ENCODE measurements at places on chromosomes 7 and 10.

GRCh38 chr7:123079021-123079420 is 83.5 kb upstream of the TAS2R16 start:
- DNase-seq: no peak

- peak; percentile 60 for DNase-seq
These were observed 19.7 kb downstream of the UBE3C start for GRCh38 chr7:157158400-157158799.

DNA sequence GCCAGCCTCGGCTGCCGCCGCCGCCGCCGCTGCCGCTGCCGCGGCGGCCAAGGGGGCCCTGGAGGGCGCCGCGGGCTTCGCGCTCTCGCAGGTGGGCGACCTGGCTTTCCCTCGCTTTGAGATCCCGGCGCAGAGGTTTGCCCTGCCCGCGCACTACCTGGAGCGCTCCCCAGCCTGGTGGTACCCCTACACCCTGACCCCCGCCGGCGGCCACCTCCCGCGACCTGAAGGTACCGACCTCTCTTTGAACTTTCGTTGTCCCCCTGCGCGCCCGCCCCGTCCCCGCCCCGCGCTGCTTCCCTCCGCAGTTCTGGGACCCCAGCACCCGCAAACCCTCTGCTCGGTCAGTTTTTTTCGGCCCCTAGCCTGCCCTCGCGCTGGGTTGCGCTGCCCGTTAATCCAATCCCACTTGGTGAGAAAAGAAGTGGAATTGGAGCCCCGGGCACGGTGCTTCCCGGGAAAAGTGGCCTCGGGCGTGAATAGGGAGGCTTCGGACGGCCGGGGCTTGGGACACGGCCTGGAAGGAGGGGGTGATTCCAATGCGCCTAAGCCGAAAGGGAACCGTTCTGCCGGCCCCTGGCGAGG is 543 bp downstream of the HMX3 start:
- DNase-seq: no peak

- no peak for DNase-seq
These were observed 72.3 kb upstream of the DNAJB12 start for GRCh38 chr10:72426986-72427385.

DNA sequence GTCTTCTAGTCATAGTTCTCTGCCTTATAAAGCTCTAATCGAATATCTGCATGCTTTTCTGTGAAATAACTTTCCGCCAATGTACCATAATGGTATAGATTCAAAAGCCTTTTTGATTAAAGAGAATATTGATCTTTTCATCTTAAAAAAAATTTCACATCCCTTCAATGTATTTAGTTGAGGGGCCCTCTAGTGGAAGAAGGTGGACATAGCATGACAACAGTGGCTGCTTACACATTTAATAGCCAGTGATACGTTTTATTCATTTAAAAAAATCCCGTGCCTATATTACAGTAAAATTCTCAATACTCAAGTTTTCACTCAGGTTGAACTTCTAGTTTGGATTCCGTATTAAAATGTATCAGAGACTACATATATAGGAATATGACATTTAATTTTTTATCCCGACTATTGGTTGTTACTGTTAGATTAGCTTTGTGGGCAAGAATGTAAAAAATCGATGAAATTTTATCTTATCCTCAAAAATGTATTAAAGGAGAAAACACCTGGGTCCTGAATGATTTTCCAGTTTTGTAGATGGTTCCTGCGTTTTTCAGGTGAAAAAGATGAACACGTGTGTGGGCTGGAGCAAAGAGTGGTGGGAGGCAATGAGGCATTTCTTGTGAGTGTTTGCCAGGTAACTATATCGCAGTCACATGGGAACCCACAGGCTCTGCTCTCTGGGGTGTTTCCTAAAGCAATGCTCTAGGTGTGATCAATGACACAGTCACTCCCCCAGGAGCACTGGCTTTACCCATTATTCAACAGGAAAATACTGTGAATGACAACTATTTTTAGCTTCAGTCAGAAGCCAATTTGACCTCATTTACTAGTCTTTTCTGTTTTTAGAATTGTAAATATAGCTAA is 24.1 kb upstream of the PNLIP start:
- DNase-seq: peak; percentile 65

GRCh38 chr7:91465595-91466061 is 201.4 kb downstream of the FZD1 start:
- no peak for DNase-seq

DNA sequence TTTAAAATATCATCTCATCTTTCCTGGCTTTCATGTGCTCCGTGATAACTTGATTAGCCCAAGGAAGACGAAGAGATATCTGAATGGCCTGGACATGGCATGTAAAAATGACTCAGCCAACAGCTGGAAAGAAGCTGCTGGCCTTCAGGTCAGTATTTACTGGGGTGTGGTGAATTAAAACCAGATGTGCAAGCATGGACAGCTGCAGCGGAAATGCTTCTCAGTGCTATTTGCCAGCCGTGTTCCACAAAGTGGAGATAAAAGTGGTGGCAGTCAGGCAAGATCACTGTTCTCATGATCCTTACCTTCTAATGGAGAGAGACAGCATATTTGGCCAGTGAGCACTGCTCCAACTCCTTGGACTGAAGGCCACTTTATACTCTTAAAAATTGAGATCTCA is 203.1 kb upstream of the VSTM2A start:
- no peak for DNase-seq

DNA sequence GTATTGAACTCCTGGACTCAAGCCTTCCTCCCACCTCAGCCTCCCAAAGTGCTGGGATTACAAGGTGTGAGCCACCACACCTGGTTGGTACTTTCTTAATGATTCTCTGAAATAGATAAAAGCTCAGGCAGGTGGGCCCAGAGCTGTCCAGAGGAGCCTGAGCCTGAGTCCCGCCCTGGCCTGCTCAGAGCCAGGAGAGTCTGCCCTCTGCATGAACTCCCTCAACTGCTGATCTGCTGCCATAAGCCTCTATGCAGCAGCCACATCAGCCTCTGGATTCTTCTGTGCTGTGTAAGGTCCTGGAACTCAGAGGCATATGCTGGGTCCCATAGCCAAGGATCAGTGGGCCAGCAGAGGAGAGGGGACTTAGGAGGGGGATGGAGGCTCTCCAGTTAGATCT is 23.1 kb upstream of the DDIT4 start:
- no peak for DNase-seq

- DNase-seq: no peak
These were observed 795 bp downstream of the PRF1 start for GRCh38 chr10:70601746-70602145.

DNA sequence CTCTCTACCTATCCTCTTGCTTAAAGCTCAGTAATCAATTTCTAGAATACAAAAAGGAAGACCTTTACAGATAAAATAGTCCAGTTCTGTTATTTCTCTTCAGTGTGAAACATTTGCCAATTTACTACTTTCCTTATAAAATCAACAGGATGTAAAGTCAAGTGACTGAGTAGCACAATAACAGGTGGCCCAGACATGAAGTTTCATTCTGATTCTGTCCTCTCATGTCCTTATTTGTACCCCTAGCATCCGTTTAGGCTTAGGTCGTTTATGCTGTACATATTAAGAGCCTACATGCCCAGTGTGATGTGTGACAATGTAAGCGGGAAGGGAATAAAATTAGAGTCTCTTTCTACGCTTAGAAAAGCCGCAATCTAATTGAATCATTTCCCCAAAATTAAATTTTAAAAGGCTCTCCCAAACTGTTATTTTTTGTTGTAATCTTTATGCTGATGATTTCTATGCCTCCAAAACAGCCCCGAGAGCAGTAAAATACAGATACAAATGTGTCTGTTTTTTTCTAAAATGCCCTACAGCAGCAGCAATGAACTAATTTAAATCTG is 29.1 kb downstream of the EPC1 start:
- DNase-seq: no peak

GRCh38 chr7:51274955-51275354 is 41.7 kb downstream of the COBL start:
- DNase-seq: no peak

DNA sequence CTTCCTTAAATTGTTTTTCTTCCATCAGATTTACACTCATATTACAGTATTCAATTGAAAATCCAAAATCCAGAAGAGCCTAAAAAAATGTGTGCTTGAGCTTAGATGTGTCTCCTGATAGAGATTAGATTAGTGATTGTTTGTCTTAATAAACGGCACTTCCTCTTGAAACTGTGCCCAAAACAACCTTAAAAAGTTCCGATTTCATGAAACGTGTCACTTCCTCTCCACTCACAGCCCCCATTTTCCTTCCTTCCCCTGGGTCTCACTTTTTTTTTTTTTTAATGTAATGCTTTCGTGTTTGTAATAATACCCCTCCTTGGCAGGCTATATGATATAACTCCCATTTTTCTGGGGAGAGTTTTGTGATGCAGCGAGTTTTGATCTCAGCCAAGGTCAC is 114.8 kb upstream of the ADO start:
- no peak for DNase-seq

DNA sequence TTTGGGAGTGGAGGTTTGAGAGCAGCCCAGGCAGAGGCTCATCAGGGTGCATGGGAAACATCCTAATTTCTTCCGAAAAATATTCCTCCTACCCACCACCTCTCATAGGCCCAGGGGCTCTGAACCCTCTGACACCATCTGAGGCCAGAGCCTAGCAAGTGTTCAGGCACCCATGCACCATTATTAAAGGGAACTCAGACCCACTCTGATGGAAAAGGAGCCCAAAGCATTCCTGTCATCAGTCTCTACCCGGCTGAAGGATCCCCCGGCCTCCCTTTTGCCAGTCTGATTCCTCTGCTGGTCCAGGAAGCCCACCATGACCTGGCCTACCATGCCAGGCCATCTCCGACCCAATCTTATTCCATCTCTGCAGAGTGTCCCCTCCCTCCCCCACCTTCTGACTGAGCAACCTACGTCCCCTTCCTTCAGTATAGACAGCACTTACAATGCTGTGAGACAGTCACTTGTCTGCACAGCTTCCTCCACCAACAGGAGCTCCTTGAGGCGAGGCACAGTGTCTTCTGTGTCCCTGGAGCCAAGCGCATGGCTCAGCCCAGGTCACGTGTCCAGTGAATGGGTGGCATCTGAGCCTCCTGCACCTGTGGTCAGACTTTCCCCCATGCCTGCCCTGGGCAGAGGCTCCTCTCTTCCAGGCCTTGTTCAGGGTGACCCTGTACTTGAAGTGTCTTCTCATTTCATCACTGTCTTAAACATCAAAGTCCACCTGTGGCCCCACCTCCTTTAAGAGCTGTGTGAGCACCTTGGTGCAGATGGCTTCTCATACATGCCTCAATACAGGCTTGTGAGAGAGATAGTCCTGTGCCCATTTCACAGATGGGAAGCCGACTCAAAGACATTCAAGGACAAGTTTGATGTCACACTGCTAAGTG is 889 bp upstream of the GPR15LG start:
- DNase-seq: no peak

All from epithelial cell of esophagus (primary cell).